Gastrocnemius medialis (tissue), 4 donors: ENCODE measurements at places on chromosomes 12 and 14. TPM values are rescaled to one million over a fixed set of nuclear protein-coding genes. Genes with fewer than 3 reads are reported as not detected.

The PPFIA2 gene
- total RNA-seq = not detected

The GUCY2C gene
- total RNA-seq = 0.17 TPM

The ARPC3 gene
- total RNA-seq = 327 TPM

The COCH gene
- 2.0 TPM for total RNA-seq

The CCDC175 gene
- total RNA-seq = not detected

The WNT5B gene
- 0.17 TPM for total RNA-seq

The TBX3 gene
- 16.7 TPM for total RNA-seq

The TRIM9 gene
- total RNA-seq = 0.26 TPM
